Stromal cell of bone marrow (primary cell): ENCODE measurements at places on chromosomes 2 and 18.
A peak's percentile ranks its signal among the peaks of the same experiment; 100 is the strongest.

DNA sequence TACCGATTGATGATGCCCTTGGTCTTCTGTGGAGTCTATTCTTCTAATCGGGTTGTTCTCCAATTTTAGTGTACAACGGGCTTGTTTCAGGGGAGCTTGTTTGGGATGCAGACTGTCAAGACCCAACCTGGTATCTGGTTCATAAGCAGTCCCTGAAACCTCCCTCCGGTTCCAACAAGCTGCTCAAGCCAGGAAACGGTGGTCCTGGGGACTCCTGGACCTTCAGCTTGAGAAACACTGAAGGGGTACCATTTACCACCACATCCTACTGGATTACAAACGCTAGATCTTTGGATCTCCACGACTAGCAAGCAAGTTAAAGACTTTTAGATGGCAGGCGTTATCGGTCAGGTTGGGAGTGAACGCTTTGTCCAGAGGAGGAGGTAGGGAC is 2.0 kb downstream of the BCL2 start:
- DNase-seq = no peak

- no peak for DNase-seq
Measured at GRCh38 chr2:105609746-105610402, 134.8 kb upstream of the NCK2 start.

DNA sequence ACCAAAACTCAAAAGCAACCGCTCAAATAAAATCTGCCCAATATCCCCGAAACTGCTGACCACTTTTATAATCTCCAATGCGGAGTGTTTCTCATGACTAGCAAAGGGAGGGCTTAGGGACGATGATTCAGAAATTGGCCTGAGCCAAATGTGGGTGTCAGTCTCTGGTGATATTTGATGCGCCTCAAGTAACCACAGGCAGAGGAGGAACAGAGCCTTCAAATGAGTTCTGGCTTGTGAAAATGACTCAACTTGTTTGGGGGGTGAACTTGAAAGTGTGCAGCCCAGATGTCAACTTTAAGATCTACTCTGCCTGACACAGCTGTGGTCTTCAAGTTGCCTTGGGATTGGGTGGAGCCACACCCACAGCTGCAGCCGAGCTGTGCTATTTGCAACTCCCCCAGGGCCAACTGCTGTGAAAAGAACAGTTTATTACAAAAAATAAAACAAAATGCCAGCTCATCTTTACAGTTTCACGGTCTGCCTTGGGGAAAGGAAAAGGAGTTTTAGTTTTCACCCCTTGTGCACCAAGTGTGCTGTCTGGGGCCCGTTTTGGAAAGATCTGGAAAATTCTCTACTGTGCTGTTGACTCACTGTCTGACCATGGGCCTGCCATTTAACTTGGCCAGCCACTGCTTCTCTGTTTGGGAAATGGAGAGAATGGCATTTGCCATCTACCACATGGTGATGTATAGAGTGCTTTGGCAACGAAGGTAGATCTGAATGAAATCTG is 222.1 kb downstream of the MTX2 start:
- peak; percentile 100 for DNase-seq

GRCh38 chr18:8994603-8995002 is 107.9 kb upstream of the NDUFV2 start:
- DNase-seq = no peak

DNA sequence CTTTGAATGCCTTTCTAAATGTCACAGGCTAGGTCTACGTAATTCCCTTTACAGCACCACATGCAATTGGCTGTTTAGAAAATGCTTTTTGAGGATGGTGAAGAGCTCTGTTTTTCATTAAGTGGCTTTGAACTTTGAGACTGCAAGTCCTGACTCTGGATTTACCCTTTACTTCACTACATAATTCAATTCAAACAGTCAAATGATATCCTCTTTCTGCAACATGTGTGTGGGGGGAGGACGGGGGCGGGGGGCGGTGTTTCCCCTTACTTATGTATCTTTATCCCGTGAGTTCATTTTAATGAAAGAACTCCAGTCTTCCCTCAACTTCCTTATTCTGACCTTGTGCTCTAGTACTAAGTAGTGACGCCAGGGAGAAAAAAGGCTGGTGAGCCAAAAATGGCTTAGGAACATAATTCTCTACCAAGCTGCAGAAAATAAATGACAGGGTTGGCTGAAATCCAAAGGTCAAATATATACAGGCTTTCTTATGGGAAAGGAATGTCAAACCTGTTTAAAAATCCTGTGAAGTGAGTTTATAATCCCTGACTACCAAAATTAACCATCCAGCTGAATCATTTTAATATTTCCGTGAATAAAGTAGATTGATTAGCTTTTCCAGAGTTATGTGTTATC is 119.6 kb downstream of the SLC8A1 start:
- DNase-seq = no peak

GRCh38 chr2:36792951-36793350 is 96.4 kb downstream of the VIT start:
- no peak for DNase-seq

GRCh38 chr2:218329826-218330593 is 26.6 kb upstream of the CATIP start:
- no peak for DNase-seq

- no peak for DNase-seq
Measured at GRCh38 chr2:233087713-233088112, 27.6 kb downstream of the INPP5D start.

DNA sequence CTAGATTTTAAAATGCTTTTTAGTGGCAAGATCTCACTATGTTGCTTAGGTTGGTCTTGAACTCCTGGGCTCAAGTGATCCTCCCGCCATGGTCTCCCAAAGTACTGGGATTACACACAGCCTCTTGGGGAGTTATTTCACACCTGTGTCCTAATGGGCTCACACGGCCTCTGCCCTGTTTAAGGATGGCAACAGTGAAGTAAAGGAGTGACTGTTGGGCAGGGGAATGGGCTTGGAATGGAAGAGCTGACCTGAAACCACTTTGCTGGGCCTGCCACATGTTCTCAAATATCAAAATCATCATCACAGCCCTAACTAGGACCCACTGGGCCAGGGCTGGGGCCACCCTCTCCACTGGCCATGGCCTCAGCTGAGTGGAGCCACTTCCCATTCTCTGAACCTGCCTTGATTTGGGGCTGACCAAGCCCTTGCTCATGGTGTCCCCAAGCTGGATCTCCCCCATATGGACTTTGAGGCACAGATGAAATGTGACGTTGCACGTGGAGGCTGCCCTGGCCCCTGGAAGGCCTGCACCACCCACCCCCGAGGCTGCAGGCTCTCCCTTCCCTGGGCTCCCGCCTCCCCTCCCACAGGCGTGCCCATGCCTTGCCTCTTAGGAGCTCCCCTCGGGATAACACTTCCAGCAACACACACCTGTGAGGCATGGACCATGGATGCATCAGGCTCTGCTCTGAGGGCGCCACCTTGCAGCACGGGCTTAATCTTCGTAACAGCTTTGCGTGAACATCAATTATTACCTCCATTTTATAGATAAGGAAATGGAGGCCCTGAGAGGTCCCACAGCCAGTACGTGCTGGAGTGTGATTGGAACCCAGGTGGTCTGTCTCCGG is 71.8 kb upstream of the SMAD7 start:
- DNase-seq = no peak

- DNase-seq = no peak
Measured at GRCh38 chr2:71922499-71923142, 225.0 kb downstream of the CYP26B1 start.

DNA sequence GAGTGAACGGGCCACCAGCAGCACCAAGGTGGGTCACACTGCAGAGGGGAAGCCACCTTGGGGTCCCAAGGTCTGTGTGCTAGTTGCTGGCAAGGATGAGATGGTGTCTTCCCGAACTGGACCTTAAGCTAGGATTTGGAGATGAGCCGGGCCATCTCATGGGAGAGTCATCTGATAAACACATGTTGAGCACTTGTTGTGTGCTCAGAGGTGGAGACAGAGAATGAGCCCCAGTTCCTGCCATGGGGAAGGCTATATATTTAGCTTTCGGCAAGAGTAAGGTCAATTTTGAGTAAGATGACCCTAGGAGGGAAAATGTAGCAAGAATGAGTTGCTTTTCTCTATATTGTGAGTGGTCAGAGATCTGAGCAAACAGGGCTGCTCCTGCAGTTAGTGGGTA is 41.4 kb upstream of the RPL31 start:
- DNase-seq = no peak

DNA sequence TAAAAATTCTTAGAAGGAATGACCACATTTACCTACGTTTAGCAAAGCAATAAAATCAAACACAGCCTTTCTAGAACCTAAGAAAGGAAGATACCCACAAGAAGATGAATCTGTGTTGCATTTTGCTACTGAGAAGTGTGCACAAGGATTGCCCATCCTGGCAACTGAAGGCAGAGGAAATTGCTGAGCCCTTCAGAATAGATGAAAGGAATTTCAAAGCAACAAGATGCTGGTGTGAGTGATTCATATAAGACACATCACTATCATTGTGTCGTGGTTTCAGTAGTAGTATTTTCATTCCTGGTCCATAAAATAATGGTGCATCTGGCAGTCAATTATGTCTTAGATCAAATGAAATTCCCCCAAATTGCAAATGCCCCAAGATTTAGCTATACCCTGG is 48.4 kb upstream of the ANKRD44 start:
- DNase-seq = no peak

- DNase-seq = no peak
Measured at GRCh38 chr2:98460573-98461497, 16.2 kb downstream of the INPP4A start.

- DNase-seq = peak; percentile 23
Measured at GRCh38 chr2:68000170-68000825, 62.5 kb downstream of the C1D start.

GRCh38 chr18:77068321-77069312 is 64.0 kb downstream of the MBP start:
- no peak for DNase-seq

DNA sequence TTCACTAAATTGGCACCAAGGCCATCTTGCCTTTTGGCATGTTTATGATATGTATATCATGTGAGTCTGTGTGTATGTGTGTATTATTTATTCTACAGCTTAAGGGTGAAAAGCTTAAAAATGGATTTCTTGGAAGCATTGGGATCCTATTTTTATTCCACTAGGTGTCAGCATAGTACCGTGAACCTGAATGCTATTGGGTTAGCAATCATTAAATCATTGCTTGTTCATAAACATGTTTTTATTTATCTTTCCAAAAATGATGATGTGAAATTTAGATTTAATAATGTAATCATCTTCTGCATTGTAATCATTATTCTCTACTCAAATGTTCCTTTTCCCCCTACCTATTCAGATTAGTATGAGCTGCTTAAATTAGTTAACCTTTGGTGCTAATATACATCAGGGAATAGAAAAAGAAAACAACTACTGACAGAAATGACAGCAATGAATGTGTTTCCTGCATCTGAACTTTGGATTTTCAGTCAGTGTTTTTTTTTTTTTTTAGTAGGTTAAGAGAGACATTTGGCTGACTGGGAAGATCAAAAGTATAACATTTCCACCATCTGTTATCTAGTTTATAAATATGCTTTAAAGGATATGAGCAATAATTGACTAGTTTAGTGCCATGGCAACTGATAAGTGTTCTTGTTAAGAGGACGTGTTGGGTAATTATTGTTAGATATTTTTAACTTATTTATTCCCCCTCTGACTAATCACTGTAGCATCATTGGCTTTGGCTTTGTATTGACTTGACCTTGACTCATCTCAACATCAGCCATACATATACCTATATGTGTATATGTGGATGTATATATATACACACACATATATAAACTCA is 14.1 kb upstream of the ZSWIM2 start:
- DNase-seq = peak; percentile 23

- peak; percentile 47 for DNase-seq
Measured at GRCh38 chr2:88590998-88591613, 36.2 kb downstream of the EIF2AK3 start.

DNA sequence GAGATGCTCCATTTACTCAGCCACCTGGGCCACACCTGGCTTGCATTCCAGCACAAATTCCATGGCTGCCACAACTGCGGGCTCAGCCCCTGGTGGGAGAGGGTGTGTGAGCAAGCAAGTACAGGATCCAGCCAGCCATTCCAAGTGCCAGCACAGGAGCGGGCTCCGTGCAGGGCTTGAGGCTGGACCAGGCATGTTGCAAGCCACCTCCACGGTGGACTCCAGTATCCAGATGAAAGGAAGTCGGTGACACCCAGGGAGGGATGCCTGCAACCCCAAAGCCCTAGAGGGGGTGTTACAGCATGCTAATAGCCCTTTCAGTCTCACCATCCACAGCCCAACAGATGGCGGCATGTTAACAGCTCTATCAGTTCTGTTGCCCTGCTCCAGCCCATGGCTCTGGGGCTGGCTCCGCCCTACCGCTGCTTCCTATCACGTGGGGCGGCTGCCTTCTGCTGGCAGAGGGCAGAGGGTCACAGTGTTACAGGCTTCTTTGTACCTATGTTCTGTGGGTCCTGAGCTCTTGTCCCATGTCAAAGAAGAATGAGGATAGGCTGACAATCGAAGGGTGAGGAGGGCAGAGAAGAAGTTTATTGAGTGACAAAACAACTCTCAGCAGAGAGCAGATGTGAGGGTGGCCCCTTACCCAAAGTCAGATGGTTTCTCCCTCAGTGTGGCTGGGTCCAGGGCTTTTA is 11.7 kb upstream of the GORASP2 start:
- no peak for DNase-seq

- no peak for DNase-seq
Measured at GRCh38 chr18:78154853-78155252, 824.8 kb upstream of the SALL3 start.

DNA sequence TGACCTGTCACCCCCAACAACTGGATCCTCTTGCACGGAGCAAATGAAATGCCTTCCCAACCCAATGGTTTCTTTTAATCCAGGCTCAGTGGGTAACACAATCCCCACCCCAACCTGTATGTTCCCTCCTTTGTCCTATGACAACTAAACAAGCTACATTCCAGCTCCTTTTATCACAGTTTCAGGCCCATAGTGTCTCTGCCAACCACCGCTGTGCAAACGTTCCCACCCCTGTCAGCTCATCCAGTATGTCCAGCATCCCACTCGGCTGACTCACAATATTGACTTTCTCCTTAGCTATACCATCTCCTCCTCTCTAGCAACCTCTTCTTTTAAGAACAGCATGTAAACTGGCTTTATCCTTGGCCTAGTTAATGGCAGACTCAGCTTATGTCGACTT is 117.9 kb upstream of the PPP1CB start:
- DNase-seq = peak; percentile 48

DNA sequence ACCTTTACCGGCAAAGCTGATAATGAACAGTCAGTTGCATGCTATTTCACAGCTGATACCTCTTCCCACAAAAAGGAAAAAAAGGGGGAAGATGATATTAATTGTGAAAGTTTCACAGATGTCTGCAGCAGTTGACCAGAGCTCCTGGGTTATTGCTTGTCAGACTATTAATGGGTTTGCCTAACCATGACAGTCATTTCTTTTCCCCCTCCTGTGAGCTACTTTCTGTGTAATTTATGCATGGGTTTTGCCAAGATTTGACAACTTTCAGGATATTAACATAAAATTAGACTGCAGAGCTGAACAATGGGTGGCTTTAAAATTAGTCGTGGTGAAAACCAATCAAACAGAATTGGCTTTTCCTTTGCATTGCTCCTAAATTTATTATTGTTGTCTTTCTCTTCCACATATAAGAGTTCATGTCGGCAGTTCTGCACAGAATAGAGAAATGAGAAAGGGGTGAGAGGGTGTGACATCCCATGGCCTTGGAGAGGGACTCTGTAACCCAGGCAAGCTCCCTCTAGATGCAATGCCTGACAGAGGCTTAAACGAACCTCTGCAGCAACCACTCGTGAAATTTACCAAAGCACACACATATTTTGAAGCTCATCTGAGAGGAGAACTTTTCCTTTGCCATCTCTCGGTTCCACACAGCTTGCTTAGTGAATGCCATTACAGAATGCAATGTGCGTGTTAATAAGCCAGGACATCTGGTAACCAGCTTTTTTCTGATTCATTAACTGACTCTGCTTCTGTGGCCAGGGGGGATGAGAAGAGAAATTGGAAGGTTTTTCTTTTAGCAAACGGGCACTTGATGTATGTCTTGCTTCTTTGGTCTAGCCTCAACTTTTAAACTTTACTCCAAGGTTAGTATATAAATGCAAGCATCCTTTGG is 82.2 kb upstream of the ITGA4 start:
- DNase-seq = no peak
